ENCODE measurements at places on chromosomes 1 and 21. TPM values are rescaled to one million over a fixed set of nuclear protein-coding genes. Genes with fewer than 3 reads are reported as not detected.

Gene PADI4
- 0.22 TPM for total RNA-seq

Gene NKAIN1
- 0.19 TPM for total RNA-seq

Gene CCDC185
- total RNA-seq, result not detected

Gene GPR3
- total RNA-seq, result 0.16 TPM

Gene DNASE2B
- total RNA-seq, result not detected

Gene EFNA3
- total RNA-seq, result 0.71 TPM

Gene BCL2L15
- total RNA-seq, result not detected

Gene KRTAP19-3
- total RNA-seq, result not detected

Gene HFM1
- 1.7 TPM for total RNA-seq

Gene TBX19
- total RNA-seq, result 0.33 TPM

Gene HSPB7
- total RNA-seq, result 4,061 TPM

Gene RGS7
- total RNA-seq, result not detected

Gene OR2L13
- not detected for total RNA-seq

DNA sequence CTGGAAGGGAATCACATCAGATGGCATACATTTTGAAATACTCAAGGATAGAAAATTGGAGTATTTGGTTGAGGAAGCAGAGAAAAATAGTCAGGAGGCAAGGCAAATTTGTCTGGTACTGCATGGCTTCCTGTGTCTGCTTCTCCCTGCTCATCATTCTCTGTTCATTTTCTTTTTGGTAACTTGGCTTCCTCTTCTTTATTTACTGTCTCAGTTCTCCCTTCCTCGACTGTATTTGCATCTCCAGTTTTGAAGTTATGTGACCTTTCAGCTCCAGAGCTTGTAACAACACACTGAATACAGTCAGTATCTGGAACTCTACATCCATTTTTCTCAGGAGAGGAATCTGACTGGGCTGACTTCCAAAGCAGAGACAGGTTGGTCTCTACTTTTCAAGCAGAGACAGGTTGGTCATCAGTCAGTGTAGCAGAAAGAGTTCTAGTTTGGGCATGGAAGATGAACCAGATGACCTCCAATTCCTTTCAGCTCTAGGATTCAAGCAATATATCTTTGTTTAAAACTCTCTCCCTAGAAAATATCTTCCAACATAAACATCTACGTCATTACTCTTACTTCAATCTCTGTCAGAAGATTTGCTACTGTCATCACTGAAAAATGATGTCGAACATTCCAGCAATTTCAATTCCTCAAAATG is 571.2 kb downstream of the ADGRL2 start:
- H3K36me3 ChIP-seq, result no peaks in the 10 kb centered on the region
- no peak for DNase-seq
- no peak overlapping the region for H3K4me3 ChIP-seq
- no peaks in the 10 kb centered on the region for H3K27me3 ChIP-seq

DNA sequence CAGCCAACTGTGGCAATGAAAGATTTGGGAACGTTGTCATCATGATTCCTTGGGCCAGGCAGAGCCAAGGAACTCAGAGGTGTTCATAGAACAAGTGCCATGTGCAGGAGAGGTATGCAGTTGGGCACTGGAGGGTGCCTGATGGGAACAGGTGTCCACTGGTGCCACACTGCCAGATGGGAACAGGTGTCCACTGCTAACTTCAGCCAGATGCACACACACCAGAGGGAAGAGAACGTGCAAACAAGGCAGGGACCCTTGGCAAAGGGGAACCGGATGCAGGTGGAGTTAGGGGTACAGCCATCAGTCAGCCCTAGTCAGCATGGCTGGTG is 13.5 kb downstream of the OLFML2B start:
- peak overlapping the region; percentile 86 for H3K27ac ChIP-seq
- no peaks in the 10 kb centered on the region for H3K36me3 ChIP-seq
- no peak for DNase-seq
- no peak overlapping the region for H3K4me3 ChIP-seq

DNA sequence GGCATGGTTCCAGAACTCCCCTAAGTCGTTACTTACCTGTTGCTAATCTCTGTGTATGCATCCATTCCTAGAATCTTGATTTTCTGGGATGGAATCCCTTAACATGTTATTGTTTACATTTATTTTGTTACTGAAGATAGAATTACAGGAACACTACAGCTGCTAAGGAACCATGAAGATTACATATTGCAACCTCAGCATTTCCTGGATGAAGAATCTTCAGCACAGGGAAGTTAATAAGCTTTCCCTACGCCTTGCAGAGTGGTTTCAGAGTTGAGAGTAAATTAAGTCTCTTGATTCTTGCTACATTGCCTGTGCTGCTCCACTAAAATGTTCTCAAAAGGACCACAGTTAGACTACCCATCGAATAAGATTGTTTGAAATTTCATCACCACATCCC is 31.4 kb upstream of the GBP6 start:
- H3K27me3 ChIP-seq, result no peaks in the 10 kb centered on the region
- no peak overlapping the region for H3K27ac ChIP-seq
- H3K36me3 ChIP-seq, result no peaks in the 10 kb centered on the region
- no peak for DNase-seq
- no peaks in the 10 kb centered on the region for H3K4me1 ChIP-seq

- H3K4me3 ChIP-seq, result no peak overlapping the region
- H3K27ac ChIP-seq, result no peak overlapping the region
- DNase-seq, result no peak
- H3K27me3 ChIP-seq, result no peaks in the 10 kb centered on the region
- peaks cover 9% of the 10 kb centered on the region for H3K4me1 ChIP-seq
Observed at GRCh38 chr1:218454700-218455282, 109.7 kb downstream of the TGFB2 start.

DNA sequence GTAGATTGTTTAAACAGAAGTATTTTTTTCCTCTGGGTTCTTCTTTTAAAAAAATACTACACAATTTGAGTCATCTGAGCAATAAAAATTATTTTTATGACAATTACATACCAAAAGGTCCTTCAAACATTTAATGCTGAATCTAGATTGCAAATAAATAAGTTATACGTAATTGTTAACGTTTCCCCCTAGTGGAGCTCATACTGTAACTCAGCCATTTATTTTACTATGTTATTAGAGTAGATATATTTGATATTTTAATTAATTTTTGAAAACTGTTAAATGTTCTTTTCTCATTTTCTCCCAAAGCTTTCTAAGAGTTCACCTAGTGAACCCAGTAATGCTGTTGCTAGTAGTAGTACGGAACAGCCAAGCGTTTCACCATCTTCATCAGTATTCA is 33.5 kb downstream of the ZMYM1 start:
- no peak for DNase-seq
- H3K4me3 ChIP-seq, result no peak overlapping the region
- H3K4me1 ChIP-seq, result no peaks in the 10 kb centered on the region
- H3K27ac ChIP-seq, result no peak overlapping the region
- H3K27me3 ChIP-seq, result no peaks in the 10 kb centered on the region
- peaks cover 60% of the 10 kb centered on the region for H3K36me3 ChIP-seq

GRCh38 chr1:60448850-60449249 is 375.3 kb upstream of the C1orf87 start:
- no peaks in the 10 kb centered on the region for H3K27me3 ChIP-seq
- H3K36me3 ChIP-seq, result no peaks in the 10 kb centered on the region
- DNase-seq, result no peak
- H3K27ac ChIP-seq, result no peak overlapping the region

DNA sequence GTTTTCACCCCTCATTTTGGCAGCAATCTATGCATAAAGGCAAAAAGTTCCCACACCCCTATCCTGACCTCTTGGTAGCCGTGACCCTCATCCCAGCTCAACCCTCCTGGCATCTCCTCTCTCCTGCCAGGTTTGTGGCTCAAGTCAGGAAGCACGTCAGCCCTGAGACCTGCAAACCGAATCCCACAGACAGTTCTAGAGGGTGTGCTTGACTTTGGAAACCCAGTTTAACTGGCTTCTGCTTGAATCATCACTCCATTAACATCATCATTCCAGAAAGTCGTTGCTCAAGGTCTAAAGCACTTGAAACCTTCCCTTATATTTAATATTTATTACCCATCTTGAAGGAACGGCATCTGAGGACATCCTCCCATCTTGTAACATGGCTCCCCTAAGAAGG is 133.4 kb upstream of the ERG start:
- no peaks in the 10 kb centered on the region for H3K36me3 ChIP-seq
- no peak overlapping the region for H3K4me3 ChIP-seq
- H3K27me3 ChIP-seq, result peaks cover 27% of the 10 kb centered on the region

DNA sequence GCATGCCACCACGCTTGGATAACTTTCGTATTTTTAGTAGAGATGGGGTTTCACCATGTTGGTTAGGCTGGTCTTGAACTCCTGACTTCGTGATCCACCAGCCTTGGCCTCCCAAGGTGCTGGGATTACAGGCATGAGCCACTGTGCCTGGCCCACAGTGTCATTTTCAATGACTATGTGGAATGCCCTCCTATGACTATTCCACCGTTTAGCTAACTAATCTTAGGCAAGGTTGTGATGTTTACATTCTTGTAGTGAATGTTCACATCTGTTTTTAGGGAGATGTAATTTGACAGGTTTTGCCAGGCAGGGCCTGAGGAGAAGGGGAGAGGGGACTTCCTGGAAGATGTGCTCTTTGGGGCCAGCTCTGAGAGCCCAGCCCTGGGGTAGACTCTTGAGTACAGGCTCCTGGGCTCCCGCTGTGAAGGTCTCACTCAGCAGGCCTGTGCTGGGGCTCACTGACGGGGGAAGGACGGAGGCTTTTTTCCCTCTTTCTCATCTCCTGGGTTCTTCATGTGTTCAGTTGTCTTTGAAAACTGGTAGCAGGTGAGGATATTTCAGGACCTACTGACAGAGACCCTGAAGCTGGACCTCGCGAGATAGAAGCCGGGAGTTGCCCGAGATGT is 13.2 kb downstream of the COQ8A start:
- DNase-seq, result no peak
- peaks cover 5% of the 10 kb centered on the region for H3K36me3 ChIP-seq
- no peaks in the 10 kb centered on the region for H3K27me3 ChIP-seq
- no peak overlapping the region for H3K4me3 ChIP-seq

GRCh38 chr1:117641536-117641935 is 35.7 kb downstream of the TENT5C start:
- H3K27me3 ChIP-seq, result no peaks in the 10 kb centered on the region
- no peaks in the 10 kb centered on the region for H3K4me1 ChIP-seq
- DNase-seq, result no peak
- H3K4me3 ChIP-seq, result no peak overlapping the region

GRCh38 chr1:63916485-63917360 is 142.9 kb downstream of the ROR1 start:
- H3K4me3 ChIP-seq, result no peak overlapping the region
- H3K27me3 ChIP-seq, result no peaks in the 10 kb centered on the region
- H3K4me1 ChIP-seq, result peaks cover 64% of the 10 kb centered on the region

DNA sequence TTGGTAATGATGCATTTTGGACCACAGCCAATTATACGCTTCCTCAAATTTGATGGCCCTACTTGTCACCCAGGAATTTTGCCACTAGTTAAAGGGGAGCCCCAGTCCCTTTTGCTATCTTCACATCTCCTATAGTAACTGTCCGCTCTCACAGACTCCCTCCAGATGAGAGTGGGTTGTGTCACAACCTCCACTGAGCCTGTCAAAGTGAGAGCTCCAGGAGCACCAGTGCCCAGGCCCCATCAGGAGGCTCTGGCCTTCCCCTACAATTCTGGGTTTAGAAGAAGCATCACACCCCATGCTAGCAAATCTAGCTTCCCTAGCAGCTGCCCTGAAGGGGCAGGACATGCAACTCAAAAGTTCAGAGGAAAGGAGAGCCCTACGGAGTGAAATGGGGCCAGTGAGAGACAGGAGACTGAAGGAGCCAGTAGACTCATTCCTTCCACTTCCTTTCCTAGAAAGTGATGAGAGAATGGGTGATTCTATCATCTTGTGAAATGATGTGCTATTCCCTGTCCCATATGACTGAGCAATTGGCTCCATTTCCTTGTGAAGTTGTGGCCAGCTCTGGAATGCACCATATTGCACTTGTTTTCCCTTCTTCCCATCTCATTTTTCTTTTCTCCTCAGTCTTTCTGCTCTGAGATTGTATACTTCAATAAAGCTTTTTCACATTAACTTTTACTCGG is 541.3 kb downstream of the DPYD start:
- no peaks in the 10 kb centered on the region for H3K4me1 ChIP-seq
- no peak overlapping the region for H3K4me3 ChIP-seq
- H3K36me3 ChIP-seq, result no peaks in the 10 kb centered on the region
- H3K27me3 ChIP-seq, result no peaks in the 10 kb centered on the region

- DNase-seq, result no peak
- H3K36me3 ChIP-seq, result no peaks in the 10 kb centered on the region
- H3K27me3 ChIP-seq, result peaks cover 13% of the 10 kb centered on the region
- no peak overlapping the region for H3K27ac ChIP-seq
- H3K4me1 ChIP-seq, result peaks cover 7% of the 10 kb centered on the region
- H3K4me3 ChIP-seq, result peak overlapping the region; percentile 27
Observed at GRCh38 chr21:42467140-42467983, 28.7 kb downstream of the RSPH1 start.

GRCh38 chr1:216721863-216722262 is 1.4 kb downstream of the ESRRG start:
- DNase-seq, result no peak
- H3K4me3 ChIP-seq, result peak overlapping the region; percentile 65
- H3K4me1 ChIP-seq, result peaks cover 25% of the 10 kb centered on the region

GRCh38 chr21:42734323-42734971 is 81.0 kb downstream of the PDE9A start:
- no peak overlapping the region for H3K27ac ChIP-seq
- H3K4me1 ChIP-seq, result peaks cover 34% of the 10 kb centered on the region
- H3K36me3 ChIP-seq, result peaks cover 19% of the 10 kb centered on the region
- DNase-seq, result no peak

GRCh38 chr1:97033949-97034348 is 312.4 kb downstream of the PTBP2 start:
- H3K27me3 ChIP-seq, result no peaks in the 10 kb centered on the region
- no peak overlapping the region for H3K4me3 ChIP-seq
- no peak overlapping the region for H3K27ac ChIP-seq
- DNase-seq, result no peak
- no peaks in the 10 kb centered on the region for H3K4me1 ChIP-seq
- no peaks in the 10 kb centered on the region for H3K36me3 ChIP-seq

DNA sequence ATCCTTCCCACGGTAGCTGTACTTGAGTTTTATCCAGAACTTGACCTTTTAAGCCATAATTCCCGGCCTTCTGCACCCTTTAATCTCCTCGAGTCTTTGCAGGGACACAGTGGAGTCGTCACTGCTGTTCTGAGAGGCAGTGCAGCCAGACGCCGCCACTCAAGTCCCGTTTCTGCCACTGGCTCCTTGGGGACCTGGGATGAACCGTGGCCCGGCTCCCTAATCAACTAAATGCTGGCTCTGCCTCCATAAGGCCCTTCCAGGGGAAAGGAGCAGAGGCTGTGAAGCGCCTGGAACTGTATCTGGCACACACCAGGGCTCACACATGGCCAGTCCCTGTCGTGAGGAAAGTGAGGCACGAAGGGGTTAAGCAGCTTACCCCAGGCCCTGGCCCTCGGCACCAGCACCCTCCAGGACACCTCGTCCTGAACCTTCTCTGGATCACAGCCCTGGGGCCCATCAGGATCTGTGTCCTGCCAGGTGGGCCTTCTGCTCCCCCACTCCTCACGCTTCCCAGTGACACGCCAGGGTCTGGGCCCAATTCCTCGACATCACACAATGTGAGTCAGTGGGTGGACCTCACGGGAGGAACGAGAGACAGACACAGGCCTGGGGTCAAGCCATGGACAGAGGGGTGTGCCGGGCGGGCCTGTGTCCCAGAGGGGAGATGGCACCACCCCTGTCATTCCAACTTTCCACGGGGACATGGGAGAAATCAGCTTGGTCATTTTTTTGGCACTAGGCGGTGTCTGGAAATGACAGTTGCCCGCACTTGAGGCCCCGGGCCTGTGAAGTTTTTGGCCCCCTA is 23.5 kb upstream of the C1orf174 start:
- no peak overlapping the region for H3K27ac ChIP-seq
- DNase-seq, result no peak
- H3K4me1 ChIP-seq, result no peaks in the 10 kb centered on the region
- H3K36me3 ChIP-seq, result no peaks in the 10 kb centered on the region
